ENCODE measurements at places on chromosomes 4 and X.

DNA sequence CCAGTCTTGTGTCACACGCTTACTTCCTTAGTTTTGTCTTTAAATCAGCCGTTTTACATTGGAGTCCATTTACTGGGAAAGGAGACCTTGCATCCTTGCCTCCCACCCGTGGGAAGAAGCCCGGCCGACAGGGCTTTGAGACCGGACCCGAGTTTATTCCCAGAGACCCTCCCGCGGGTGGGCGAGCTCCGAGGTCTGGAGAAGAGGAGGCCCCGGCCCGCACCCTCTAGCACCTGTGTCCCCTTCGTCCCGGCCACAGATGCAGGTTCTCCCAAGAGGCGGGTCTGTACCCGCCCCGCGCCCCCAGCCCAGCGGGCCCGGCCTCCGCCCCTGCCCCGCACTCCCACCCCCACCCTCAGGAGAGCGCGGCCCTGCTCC is 3.8 kb upstream of the SLC26A1 start:
- DNase-seq, result no peak

DNA sequence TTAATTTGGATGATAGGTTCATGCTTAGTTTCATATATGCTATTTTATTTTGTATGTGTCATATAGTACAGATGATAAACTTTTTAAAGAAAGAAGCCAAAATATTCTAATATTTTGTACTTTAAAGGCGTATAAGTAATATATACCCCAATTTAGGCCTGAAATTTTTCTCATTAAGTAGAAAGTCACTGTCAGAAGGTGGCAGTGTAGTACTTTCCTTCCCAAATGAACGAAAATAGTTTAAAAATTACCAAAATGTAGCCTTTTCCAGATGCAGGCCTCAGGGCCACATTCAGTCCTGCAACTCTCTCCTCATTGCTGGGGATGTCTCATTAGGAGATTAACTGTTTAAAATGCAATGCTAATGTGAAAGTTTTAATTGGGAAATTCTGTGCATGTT is 1263.6 kb downstream of the C4orf33 start:
- DNase-seq, result peak; percentile 32

GRCh38 chr4:25158817-25159216 is 1.4 kb downstream of the SEPSECS start:
- no peak for DNase-seq

GRCh38 chrX:40933706-40934425 is 151.4 kb upstream of the USP9X start:
- DNase-seq, result peak; percentile 78

- DNase-seq, result peak; percentile 96
These were observed 2528.4 kb downstream of the ARAP2 start for GRCh38 chr4:33715841-33716395.

All from amniotic epithelial cell (primary cell).